ENCODE measurements at places on chromosomes 7 and 10.

- no peak for DNase-seq
Measured at GRCh38 chr7:97480772-97481390, 251.0 kb upstream of the TAC1 start.

GRCh38 chr7:49669692-49670260 lies 103.7 kb upstream of the VWC2 start:
- DNase-seq: no peak

- no peak for DNase-seq
Measured at GRCh38 chr10:27440478-27440877, 63.6 kb upstream of the RAB18 start.

- no peak for DNase-seq
Measured at GRCh38 chr7:4884164-4884563, 648 bp upstream of the RADIL start.

DNA sequence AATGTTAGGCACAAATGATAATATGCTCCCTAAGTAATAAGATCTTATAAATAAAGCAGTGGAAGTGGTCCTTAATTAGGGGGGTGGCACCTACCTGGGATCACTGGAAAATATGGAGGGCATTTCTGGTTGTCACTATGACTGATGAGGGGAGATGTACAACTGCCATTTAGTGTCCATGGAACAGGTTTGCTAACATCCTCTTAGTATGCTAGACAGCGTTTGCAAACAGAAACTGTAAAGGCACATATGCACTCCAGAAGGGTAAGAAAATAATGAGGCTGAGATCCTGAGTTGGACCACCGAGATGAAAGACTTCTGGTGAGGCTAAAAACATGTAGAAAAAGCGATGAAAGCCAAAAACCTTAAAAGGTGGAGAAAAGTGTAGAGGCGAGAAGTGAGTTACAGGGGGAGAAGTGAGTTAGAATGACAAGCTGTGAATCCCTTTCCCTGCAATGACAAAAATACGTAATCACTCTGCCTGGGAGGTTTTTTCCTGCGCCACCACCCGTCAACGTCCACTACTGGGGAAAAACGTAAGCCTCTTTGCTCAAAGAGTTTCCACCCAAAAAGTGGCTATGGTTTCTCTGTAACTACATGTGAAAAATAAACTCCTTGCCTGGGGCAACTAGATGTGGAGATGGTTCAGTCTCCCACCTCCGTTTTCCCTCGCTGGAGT lies 767 bp downstream of the KRIT1 start:
- no peak for DNase-seq

GRCh38 chr10:89086801-89087521 lies 96.4 kb downstream of the FAS start:
- no peak for DNase-seq

GRCh38 chr7:5478568-5479430 lies 55.2 kb upstream of the TNRC18 start:
- no peak for DNase-seq

DNA sequence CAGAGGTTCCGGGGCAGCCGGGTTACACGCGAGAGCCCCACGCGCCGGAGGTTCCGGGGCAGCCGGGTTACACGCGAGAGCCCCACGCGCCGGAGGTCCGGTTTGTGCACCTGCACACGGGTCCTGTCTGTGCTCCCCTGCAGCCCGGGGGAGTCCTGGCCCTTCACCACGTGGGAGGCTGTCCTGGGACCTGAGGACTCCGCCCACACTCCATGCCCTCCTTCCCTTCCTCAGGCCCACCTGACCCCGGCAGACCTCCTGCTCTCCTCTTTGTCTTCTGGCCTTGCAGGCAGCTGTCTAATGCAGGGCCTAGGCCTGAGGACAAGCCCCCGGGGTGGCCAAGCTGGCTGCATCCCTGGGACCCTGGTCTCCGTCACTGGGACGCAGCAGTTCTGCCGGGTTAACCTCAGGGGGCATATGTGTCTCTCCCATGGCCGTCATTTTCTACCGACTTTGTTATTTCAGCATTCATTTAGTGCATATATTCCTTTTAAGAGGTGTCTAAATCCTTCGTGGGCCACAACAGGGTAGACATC lies 374.6 kb downstream of the DNAJB6 start:
- DNase-seq: no peak

GRCh38 chr10:71598621-71599055 lies 120.9 kb downstream of the C10orf105 start:
- no peak for DNase-seq

GRCh38 chr7:99109108-99110051 lies 34.5 kb downstream of the SMURF1 start:
- no peak for DNase-seq

- DNase-seq: no peak
Measured at GRCh38 chr7:92797693-92798092, 38.7 kb downstream of the CDK6 start.

GRCh38 chr7:108380517-108380916 lies 75.7 kb downstream of the NRCAM start:
- DNase-seq: no peak

Measured in kidney epithelial cell (primary cell).